CMK (cell line): ENCODE measurements at places on chromosomes 6 and 20.

DNA sequence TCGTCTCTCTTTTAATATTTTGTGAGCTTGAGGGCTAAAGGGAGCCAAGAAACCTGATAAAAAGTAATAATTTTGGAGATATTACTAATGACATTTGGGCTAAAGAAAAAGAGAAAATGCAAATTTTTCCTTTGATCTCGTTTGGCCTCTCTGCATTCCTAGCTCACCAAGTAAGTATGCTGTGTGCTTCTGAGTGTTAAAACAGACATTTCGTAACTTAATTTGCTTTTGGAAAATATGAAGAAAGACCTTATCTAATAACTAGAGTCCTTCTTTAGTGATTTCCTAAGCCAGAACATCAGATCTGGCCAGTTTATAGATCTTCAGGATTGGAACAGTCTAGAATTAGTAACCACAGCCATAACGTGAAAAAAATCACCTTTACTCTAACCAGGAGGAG lies 872.9 kb upstream of the SLC35B3 start:
- DNase-seq = no peak

DNA sequence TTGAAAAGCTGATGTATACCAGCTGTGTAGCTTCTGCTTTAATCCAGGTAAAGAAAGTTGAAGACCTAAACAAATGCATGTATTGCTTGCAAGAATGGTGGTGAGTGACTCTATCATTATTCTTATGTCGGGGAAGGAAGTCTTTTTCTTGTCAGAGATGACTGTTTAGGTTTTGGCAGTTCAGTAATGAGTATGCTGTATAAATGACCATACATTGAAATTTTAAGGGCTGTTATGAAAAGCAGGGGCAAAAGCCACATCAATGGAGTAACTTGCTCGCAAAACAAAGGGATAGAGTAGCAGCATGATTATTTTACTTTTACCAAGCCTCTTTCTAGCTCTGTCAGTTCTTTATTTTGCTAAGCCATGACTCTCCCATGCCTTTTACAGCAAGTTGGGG lies 55.9 kb upstream of the NUP153 start:
- no peak for DNase-seq

- DNase-seq = no peak
Measured at GRCh38 chr6:53703047-53703446, 37.5 kb upstream of the KLHL31 start.

GRCh38 chr20:32209850-32210605 lies 2.3 kb downstream of the POFUT1 start:
- DNase-seq = no peak

DNA sequence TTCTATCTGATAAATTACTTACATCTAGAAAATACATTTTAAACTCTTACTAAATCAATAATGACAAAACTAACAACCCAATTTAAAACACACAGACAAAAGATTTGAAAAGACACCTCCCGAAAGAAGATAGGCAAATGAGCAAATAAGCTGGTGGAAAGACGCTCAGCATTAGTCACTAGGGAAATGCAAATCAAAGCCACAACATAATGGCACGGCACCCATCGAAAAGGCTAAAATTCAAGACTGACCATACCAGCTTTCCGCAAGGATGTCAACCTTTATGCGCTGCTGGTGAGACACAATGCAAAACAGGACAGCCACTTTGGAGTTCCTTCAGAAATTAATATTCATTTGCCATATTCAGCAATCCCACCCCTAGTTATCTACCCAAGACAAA lies 25.9 kb downstream of the TAF4 start:
- DNase-seq = no peak

DNA sequence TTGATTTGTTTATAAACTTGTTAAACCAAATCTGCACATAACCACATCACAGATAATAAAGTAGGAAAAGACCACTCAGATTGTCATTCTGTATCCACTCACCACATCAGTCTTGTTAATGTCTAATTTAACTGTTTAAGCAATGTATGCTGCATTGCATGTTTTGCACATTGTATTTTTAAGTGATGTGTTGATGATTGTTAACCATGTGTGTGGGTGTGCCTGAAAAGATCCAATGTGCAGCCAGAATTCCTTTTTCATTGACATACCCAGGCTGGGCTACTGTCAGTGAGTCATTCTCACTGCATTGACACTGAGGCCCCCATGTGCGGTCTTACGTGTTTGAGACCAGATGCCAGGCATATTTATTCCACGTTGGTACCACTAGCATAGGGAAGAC lies 167.3 kb downstream of the TRMT11 start:
- no peak for DNase-seq

GRCh38 chr6:157034436-157035230 lies 257.5 kb downstream of the ARID1B start:
- DNase-seq = no peak

DNA sequence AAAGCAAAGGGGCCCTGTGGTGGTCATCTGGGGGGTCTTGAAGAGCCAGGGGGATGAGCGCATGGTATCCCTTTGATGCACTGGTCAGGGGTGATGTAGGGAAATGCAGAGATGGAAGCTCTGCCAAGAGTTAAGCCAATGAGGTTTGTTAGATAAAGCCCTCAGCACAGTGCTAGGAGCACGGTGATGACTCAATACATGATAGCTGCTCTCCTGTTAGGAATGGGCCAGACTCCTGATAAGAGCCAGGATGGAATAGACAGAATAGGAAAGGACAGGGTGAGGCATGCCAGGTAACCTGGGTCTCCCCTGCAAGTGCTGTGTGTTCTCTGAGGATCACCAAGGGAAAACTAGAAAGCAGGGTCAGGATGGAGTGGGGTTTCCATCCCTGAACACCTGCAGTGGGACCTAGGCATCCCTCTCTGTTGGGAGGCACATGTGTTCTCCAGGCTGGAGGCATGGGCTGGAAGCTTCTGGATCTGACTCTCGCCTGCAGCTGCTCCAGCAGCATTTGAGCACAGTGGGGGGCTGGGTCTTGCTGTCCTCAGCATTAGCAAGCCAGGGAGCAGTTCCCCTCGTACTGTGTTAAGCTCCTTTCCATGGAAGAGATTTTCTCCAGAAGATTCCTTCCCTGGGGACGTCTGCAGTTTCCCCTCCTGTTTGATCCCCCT lies 71.8 kb upstream of the TIAM2 start:
- DNase-seq = no peak

GRCh38 chr20:23623666-23624323 lies 14.0 kb downstream of the CST3 start:
- DNase-seq = no peak

DNA sequence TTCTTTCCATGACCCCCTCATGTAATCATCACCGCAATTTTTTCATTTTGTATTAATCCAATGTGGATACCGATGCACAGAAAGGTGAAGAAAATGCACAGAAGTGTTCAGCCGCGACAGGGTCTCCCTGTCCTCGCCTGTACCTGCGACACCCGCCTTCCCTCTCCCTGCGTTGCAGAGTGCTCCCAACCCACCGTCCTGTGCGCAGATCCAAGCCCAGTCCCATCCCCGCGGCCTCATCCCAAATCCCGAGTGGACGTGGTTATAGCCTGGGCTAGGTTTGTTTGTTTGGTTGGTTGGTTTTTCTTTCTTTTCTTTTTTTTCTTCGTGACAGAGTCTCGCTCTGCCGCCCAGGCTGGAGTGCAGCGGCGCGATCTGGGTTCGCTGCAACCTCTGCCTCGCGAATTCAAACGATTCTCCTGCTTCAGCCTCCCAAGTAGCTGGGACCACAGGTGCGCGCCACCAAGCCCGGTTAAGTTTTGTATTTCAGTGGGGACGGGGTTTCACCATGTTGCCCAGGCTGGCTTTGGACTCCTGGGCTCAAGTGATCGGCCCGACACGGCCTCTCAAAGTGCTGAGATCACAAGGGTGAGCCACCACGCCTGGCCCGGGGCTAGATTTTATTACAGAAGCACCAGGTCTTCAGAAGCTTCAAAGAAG lies 536 bp upstream of the RAET1G start:
- DNase-seq = no peak

GRCh38 chr6:128667339-128667858 lies 147.0 kb upstream of the PTPRK start:
- DNase-seq = no peak

DNA sequence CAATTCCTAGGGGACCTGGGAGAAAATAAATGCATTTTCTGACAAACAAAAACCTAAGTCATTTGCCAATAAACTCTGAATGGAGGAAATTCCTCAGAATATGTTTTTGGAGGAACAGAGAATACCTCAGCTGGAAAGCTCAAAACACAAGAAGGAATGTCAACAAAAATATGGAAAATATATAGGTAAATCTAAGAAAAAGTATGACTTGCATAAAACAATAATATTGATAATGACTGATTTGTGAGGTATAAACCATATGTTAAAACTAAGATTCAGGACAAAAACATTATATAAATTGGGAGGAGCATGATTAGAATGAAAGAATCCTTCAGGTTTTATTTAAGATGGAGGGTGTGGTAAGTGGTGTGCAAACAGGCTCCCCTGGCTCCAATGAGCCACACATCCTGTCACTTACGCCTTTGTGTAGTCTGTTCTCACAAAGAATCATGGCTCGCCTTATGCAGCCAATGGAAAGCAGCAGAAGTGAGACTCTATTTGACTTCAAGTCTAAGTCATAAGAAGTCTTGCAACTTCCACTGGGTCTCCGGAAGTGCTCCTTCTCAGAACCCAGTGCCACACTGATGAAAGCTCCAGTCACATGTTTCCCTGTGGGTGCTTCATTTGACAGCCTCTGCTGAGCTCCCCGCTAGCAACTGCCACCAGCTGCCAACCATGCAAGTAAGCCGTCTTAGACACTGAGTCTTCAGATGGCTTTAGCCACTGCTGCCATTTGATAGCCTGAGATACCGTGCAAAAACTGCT lies 8.1 kb downstream of the CFAP61 start:
- DNase-seq = no peak

DNA sequence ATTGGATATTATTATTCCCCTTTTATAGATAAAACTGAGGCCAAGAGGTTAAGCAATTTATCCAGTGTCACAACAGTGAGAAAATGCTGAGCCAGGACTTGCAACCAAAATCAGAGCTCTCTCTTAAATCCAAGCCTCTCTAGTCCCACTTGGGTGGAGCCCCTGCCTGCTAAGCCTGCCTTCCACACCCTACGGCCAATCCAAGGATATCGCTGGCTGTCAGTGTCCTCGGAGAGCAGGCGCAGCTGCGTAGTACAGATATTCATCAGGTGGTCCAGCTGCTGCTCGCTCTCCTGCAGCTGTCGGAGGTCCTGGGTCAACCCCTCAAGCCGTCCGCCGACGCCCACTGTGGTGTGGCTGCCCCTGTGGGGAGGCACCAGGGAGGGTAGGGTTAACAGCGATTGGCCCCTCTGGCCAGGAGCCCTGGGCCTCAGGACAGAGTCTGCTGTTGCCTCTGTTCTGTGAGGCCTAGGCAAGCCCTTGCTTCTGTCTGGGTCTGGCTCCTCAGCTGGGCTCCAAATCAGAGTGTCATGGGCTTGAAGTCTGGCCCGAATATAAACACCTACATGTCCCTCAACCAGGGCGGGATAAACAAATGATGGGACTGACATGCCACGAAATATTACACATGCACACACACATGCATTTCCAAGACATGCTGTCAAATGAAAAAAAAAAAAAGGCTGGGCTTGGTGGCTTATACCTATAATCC lies 3.9 kb upstream of the NECAB3 start:
- no peak for DNase-seq
